CD4-positive, alpha-beta T cell treated with Interleukin-17A for 4 hours (primary cell): ENCODE measurements at places on chromosomes 6 and 20.

GRCh38 chr6:149454346-149454848 lies 30.4 kb downstream of the ZC3H12D start:
- DNase-seq: no peak

DNA sequence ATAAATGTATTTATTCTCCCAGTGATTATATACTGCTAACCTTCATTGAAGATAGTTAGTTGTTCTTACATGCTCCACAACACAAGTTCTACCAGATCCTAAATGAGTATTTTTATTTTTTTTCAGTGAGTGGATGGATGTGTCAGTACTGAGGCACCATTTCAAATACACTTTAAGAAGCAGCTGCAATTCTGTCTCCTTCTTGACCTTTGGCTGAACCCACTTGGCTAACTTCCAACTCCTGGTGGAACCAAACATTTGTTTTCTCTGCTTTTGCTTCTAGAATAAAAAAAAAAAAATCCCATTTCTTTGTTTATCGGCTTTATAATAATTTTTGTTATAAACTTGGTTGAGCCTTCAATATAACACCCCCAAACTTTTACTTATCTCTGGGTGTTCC lies 458.3 kb upstream of the MAP3K7 start:
- DNase-seq: no peak

DNA sequence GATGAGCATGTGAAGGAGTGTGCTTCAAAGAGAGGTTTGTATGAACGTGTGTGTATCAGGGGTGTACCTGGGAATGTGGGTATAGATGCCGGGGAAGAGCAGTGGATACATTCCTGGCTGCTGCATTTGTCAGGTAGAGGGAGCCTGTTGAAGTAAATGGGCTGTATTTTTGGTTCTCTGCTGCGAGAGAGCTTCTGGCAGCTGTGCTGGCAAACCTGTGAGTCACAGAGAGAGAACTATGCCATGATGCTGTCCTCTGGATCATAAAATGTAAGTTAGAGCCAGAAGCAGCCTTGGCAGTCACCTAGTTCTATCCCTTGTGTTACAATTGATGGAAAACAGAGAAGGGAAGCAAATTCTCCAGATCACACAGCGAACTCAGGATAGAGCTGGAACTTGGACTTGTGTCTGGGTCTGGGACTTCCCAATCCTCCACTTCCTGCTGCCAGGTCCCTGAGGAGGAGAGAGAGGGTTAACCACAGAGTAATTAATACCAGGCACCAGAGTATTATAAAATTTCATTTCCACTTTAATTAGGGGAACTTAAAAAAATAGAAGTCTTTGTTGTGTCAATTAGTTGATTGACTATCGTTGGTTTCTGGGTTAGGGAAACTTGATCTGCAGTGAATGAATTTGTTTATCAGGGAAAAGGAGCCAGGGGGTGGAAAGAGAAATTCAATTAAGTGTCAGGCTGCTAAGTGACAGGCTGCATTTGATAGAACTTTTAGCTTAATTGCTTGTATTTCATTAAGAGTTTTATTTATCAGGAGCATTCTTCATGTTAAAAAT lies 41.1 kb upstream of the GTSF1L start:
- DNase-seq: no peak

- DNase-seq: no peak
Measured at GRCh38 chr20:45497971-45498494, 17.4 kb downstream of the SPINT3 start.

DNA sequence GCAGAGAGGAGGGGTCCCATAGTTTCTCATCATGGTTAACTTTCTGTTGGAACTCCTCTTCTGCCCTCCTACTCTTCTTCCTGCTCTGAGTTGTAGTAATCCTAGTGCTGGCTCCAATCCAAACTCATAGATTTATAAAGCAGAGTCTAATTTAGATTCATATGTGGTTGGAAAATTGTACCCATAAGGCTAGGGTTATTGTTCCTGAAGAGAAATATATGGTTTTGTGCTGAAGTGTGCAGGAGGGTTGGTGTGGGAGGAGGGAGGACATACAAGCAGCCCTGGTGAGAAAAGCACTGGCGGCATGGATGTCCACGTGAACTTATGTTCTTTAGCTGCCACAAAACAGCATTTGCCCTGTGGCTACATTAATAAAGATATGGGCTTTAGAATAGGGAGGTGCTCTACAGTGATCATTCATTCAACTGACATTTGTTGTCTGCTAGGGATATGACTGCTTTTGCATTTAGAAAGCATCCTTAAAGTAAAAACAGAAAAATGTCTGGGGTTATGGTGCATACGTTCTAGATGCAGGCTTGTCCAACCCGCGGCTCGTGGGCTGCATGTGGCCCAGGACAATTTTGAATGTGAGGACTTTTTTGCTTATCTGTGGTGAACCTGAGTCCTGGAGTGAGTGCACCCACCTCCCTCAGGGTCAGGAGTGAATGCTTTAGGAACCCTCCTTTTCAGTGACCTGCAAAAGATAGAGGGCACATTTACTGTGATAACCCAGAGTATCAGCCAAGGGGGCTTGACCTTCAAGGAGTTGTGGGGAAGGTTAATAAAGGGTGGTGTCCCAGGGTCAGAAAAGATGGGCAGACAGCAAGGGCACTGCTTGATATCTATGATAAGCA lies 4.1 kb downstream of the HLA-A start:
- no peak for DNase-seq

DNA sequence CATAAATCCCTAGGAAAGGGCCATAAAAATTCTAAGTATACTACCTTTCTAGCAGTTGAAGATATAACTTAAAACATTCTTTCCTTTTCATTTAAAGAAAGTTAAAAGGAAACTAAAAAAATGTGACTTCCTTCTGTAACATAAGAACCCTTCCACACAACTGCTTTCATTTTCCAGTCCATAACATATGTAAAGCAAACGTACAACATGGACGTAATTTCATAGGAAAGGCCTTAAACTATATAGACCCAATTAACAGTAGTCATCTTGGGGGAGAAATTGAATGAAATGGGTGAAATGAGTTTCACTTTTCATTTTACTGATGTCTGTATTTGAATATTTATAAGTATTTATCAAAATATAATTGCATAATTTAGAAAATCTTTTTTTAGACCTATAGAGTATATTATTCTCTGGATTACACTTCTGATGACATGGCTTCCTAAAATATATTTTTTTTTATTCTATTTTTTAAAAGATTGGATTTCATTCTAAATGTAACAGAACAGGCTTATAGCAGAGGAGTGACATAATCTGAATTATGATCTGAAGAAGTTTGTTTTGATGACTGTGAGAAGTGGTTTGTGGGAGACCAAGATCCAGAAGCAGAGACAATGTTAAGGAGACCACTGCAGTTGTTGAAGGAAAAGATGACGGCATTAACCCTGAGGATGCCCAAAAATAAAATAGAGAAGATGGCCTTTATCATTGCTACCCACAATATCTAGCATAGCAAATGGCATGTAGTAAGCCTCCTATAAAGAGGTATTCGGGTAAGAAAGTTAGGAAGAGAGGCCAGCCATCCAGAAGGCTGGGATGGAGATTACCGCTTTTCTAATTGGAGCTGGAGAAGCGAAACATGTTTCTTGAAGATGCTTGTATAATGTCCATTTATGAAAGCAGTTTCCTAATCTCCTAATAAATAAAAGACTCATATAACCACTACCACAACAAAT lies 260.4 kb downstream of the PTPRK start:
- no peak for DNase-seq

DNA sequence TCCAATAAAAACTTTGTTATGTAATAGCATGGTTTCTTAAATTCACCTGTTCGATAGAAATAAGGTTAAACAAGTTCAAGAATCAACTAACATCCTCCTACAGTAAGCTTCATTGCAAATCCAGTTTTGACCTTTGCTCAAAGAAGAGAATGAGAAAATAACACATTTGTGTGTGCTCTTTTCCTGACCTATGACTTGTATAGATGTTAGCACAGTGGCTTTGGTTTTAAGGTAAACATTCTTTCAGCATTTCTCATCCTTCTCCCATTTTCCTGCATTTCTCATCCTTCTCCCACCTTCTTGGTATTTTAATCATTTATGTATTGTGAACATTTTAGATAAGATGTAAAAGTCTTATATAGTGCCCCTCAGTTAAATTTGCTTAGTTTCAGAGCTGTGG lies 73.9 kb downstream of the PLCB1 start:
- DNase-seq: no peak

DNA sequence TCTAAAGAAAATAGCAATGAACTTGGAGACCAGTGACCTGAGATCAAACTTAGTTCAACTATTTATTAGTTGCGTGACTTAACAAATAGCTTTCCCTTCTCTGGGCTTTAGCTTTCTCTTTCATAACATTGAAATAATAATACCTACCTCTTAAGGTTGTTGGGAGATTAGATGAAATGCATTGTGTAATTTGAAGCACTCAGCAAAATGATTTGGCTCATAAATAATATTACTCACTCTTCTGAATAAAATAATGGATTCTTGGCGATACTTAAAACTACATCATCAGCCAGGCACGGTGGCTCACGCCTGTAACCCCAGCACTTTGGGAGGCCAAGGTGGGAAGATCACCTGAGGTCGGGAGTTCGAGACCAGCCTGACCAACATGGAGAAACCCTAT lies 556.2 kb upstream of the JARID2 start:
- DNase-seq: no peak
